ENCODE measurements at places on chromosomes 13 and 19.
A peak's percentile ranks its signal among the peaks of the same experiment; 100 is the strongest.

- H3K4me1 ChIP-seq: no peaks in the 10 kb centered on the region
- no peaks in the 10 kb centered on the region for H3K36me3 ChIP-seq
- H3K27ac ChIP-seq: no peak overlapping the region
- no peak for DNase-seq
- no peaks in the 10 kb centered on the region for H3K27me3 ChIP-seq
Observed at GRCh38 chr13:30093236-30093635, 214.1 kb downstream of the KATNAL1 start.

DNA sequence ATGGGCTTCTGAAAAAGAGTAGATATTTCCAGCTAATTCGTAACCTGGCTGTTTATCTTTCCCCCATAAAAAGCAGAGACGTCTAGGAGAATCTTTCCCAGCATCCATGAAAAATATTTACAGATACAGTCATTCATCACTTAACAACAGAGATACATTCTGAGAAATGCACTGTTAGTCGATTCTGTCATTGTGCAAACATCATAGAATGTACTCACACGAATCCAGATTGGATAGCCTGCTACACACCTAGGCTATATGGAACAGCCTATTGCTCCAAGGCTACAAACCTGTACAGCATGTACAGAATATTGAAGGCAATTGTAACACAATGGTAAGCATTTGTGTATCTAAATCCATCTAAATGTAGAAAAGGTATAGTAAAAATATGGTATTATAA, 530.2 kb upstream of the NBEA start:
- no peak for DNase-seq
- H3K27ac ChIP-seq: no peak overlapping the region
- H3K27me3 ChIP-seq: no peaks in the 10 kb centered on the region

DNA sequence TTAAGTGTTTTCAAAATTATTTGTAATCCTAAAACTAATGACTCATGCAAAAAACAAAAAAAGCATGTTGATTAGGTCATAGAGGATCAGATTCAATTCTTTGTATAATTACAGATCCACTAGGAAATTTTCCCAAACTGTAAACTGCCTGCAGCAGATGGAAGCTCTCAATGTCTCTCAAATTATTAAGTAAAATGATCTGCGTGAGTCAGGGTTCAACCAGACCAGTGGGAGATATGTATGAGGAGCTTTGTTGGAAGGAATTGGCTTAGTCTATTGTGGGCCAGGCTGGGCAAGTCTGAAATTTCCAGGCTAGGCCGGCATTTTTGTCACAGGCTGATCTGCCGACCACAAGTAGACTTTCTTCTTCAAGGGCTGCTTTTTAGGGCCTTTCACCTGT, 14.4 kb upstream of the SACS start:
- H3K4me1 ChIP-seq: no peaks in the 10 kb centered on the region
- DNase-seq: no peak
- no peak overlapping the region for H3K27ac ChIP-seq
- H3K36me3 ChIP-seq: no peaks in the 10 kb centered on the region
- H3K4me3 ChIP-seq: no peak overlapping the region
- no peaks in the 10 kb centered on the region for H3K27me3 ChIP-seq

- H3K36me3 ChIP-seq: no peaks in the 10 kb centered on the region
- H3K27ac ChIP-seq: no peak overlapping the region
- DNase-seq: no peak
- H3K27me3 ChIP-seq: no peaks in the 10 kb centered on the region
Observed at GRCh38 chr13:107866941-107867623, 348.3 kb downstream of the LIG4 start.

- no peak overlapping the region for H3K27ac ChIP-seq
- no peaks in the 10 kb centered on the region for H3K27me3 ChIP-seq
- H3K4me1 ChIP-seq: no peaks in the 10 kb centered on the region
- no peak overlapping the region for H3K4me3 ChIP-seq
Observed at GRCh38 chr13:96540670-96541069, 450.8 kb downstream of the HS6ST3 start.

DNA sequence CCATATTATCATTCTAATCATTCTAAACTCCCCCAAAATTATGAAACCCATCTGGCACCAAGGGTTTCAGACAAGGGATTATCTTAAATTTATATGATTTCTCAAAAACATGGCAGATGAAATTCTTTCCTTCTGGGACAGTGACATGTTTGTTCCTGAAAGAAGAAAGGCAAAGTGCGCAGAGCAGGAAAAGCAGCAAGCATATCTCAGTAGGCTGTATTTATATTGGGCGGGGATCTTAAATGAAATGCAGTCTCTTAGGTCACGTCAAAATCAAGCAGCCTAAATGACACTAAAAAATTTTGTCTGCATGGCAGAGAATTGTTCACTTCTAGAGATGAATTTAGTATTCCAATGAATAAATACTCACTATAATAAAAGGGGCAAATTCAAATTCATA, 49.3 kb downstream of the RCBTB2 start:
- DNase-seq: no peak
- no peaks in the 10 kb centered on the region for H3K4me1 ChIP-seq
- no peak overlapping the region for H3K4me3 ChIP-seq
- no peaks in the 10 kb centered on the region for H3K36me3 ChIP-seq

DNA sequence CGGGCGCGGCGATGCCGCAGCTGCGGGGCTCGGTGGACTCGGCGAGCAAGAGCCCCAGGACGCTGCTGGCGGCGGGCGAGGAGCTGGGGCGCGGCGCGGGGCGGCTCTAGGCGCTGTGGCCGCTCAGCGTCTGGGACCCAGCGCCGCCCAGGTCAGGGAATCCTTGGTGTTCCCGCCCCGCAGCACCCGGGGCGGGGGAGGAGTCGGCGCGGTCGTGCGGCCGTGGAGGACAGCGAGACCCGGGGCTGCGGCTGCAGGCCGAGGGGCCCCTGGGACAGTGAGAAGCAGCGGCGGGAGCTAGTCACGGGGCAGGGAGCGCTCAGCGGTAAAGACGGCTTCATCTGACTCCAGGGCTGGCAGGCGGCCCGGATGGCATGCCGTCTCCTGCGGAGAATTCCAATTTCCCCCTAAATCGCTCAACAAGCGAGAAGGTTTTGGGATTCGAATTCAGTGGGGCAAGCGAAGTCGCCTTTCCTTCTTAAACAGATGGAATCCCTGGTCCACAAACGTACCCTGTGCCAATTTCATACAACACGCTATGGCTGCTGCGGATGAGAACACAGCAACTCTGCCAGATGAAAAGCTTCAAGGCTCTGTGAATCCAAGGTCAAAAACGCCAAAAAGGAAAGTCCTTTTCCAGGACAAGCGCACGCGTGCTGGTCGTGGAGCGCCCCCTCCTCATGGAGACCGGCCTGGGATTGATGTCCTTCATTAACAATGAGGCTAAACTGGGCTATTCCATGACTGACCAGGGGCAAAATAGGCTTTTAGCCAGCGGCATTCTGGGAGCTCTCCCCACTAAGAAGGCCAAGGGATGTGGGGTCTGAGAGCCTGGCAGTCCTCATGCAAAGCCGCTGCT, 4.2 kb upstream of the ZSCAN4 start:
- peak overlapping the region; percentile 76 for H3K27ac ChIP-seq
- H3K4me1 ChIP-seq: no peaks in the 10 kb centered on the region
- DNase-seq: no peak
- H3K27me3 ChIP-seq: no peaks in the 10 kb centered on the region
- no peaks in the 10 kb centered on the region for H3K36me3 ChIP-seq
- H3K4me3 ChIP-seq: peak overlapping the region; percentile 68

GRCh38 chr19:45322744-45323281, at the start of gene CKM:
Gene CKM, minus strand, starts transcription at chr19:45322875. Its CDS starts 3,162 bp downstream, at chr19:45319713.
- H3K27me3 ChIP-seq: peaks cover 7% of the 10 kb centered on the region
- H3K27ac ChIP-seq: no peak within 1 kb of the TSS
- no peaks in the 10 kb centered on the region for H3K36me3 ChIP-seq

Measured in vagina (tissue), 2 donors.